Transverse colon (tissue), 4 donors: ENCODE measurements at places on chromosomes 4 and X.

DNA sequence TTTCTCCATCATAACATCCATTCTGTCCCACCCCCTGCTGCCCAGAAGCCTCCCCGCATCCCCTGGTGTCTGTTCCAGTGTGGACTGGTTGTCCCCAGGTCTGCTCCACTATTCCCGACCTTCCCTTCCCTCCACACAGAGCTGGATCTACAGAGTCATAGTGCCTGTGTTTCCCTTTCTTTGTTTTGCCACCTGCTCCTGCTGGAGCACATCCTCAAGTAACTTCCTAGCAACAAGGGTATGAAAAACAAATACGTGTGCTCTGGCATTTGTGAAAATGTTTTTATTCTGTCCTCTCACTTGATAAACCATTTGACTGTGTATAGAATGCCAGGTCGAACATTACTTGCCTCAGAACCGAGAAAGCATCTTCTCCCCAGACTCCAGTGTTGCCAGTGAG is 29.9 kb upstream of the ADRA2C start:
- no peak for DNase-seq

DNA sequence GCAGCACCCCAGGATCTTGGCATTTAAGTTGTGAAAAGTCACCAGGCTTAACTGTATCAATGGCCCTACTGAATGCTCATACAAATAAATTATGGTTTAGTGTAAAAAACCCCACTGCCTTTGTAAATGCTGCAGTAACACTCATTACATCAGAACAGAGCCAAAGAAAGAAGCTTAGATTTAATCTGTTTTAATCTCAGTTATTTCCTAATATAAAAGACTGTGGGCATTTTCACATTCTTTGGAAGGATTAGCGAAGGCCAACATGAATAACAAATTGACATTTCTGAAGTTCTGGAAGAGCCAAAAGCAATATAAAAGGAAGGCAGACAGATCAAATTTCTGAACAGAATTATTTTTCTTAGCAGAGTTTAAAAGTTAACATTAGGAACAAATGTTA is 140.0 kb upstream of the HCCS start:
- DNase-seq, result no peak

GRCh38 chr4:67787311-67787710 is 33.1 kb upstream of the GNRHR start:
- no peak for DNase-seq

GRCh38 chrX:42220083-42220482 is 296.7 kb upstream of the CASK start:
- DNase-seq, result no peak

GRCh38 chrX:107205770-107206696 is at the start of the genes DNAAF6 and NUP62CL:
Gene DNAAF6, plus strand, starts transcription at chrX:107206611. Its CDS starts 6,265 bp downstream, at chrX:107212876.
Gene NUP62CL, minus strand, starts transcription at chrX:107206433. Its CDS starts 31,287 bp downstream, at chrX:107175146.
- DNase-seq, result peak; percentile 72

DNA sequence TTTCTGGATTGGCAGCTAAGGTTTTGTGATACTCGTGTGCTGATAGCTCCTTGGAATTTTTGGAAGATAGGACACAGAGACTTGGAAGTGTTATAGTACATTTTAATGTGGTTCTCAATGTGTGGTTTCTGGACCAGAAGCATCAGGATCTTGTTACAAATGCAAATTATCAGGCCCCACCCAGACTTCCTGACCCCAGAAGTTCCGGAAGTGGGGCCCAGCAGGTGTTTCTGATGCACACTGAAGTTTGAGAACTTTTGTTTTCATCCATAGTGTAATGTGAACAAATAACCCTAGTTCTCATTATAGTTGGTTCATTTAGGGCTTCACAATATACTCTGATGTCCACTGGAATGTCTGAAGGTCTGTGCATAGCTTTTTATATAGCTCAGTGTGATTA is 49.6 kb downstream of the LAMP2 start:
- peak; percentile 10 for DNase-seq

GRCh38 chr4:73223258-73223650 is 35.3 kb downstream of the ANKRD17 start:
- no peak for DNase-seq

DNA sequence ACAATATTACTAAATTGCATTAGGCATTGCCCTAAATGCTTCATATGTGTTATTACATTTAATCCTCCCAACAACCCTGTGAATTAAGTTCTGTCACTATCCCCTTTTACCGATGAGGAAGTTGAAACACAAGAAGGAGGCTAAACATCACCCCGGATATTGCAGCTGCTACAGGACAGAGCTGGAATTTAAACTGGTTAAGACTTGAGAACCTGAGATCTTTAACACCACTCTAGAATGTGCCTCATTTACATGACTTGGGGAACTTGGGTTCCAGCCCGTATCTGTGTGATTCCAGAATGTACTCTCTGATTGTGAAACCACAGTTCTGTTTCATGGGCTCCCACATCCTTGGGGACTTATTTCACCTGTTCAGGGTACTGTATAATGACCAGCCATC is 165.1 kb upstream of the PPARGC1A start:
- DNase-seq, result no peak

GRCh38 chr4:177315767-177316464 is 6.2 kb downstream of the NEIL3 start:
- DNase-seq, result no peak

GRCh38 chr4:74631338-74631737 is 163.0 kb downstream of the BTC start:
- DNase-seq, result no peak

DNA sequence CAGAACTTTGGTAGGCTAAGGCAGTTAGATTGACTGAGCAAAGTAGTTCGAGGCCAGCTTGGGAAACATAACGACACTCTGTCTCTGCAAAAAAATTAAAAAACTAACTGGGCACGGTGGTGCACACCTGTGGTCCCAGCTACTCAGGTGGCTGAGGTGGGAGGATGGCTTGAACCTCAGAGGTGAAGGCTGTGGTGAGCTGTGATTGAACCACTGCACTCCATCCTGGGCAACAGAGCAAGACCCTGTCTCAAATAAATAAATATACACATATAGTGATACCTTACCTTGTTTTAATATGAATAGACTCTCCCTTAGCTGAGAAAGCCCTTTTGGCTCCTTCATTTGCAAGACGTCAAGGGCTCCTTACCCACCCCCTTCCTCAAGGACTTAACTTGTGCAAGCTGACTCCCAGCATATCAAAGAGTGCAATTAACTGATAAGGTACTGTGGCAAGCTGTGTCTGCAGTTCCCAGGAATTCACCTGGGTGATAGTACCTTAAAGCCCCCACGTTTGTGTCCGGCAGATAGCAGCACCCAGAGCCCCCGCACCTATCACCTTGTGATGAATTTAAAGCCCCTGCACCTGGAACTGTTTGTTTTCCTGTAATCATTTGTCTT is 655.6 kb upstream of the GALNTL6 start:
- no peak for DNase-seq

GRCh38 chr4:119040261-119040660 is 95.4 kb upstream of the MYOZ2 start:
- DNase-seq, result no peak

DNA sequence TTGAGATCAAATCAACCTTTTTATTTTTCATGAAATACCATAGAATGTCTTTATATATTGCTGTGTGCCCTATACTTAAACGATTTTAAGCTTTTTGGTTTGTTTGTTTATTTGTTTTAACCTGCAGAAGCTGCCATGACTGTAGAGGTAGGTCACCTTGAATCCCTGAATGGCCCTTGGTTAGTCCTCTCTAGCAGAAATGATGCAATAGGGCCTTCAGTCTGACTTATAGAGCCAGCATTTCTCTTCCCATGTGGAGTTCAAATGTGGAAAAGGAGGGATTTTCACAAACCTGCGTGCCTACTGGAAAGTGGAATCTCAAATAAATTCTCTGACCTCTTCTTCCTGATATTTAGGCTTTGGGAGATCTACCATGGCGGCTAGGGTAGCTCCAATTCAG is 327.9 kb downstream of the MAPK10 start:
- no peak for DNase-seq

DNA sequence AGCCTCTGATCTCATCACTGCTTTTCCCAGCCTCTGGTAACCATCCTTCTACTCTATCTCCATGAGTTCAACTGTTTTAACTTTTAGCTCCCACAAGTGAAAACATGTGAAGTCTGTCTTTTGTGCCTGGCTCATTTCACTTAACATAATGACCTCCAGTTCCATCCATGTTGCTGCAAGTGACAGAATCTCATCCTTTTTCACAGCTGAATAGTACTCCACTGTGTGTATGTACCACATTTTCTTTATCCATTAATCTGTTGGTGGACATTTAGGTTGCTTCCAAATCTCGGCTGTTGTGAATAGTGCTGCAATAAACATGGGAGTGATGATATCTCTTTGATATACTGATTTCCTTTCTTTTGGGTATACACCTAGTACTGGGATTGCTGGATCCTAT is 109.5 kb downstream of the FRYL start:
- DNase-seq, result no peak

DNA sequence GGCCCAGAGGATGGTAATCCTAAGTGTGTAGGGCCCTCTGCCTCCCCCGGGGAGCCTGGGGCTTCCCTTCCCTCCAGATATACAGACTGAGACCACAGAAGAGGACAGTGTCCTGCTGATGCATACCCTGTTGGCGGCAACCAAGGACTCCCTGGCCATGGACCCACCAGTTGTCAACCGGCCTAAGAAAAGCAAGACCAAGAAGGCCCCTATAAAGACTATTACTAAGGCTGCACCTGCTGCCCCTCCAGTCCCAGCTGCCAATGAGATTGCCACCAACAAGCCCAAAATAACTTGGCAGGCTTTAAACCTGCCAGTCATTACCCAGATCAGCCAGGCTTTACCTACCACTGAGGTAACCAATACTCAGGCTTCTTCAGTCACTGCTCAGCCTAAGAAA is 1.9 kb downstream of the TRO start:
- no peak for DNase-seq

- DNase-seq, result peak; percentile 60
Observed at GRCh38 chrX:103629318-103630170, 769 bp downstream of the TCEAL1 start.

GRCh38 chrX:107457289-107457688 is 7.8 kb downstream of the FRMPD3 start:
- no peak for DNase-seq

DNA sequence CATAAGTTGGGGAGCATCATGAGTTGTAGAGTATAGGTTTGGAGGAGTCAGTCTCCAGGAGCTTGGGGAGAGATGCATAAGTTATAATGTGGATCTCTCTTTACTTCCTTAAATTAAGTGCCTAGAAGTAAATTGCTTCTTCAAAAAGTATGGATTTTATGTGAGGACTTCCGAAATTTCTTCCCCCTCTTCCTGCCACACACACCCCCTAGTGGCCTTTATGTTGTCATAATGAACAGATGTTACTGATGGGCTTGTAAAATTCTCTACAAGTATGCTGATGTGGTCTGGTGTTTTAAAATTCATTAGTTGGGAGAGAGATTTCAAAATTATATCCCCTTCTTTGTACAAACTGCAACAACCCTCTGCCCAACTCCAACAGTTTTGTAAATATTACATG is 2.3 kb upstream of the METTL14 start:
- DNase-seq, result no peak

- DNase-seq, result no peak
Observed at GRCh38 chrX:150700107-150700506, 6.9 kb downstream of the MTMR1 start.

DNA sequence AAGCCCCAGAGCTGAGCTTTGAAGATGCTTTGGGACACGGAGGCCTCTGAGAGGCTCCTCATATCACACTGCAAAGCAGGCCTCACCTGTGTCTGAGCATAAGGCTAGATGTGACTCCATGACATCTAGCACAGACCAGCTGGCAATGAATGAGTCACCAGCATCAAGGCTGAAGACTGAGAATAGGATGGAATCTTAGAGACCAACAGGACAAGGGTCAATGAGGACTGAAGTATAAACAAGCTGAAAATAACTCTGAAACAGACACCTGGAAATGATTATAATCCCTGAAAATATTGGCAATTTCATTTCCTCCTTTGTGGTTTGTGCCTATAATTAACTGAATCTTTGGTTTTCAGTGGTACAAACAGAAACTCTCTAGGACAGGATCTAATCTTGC is 87.1 kb upstream of the PRPS1 start:
- DNase-seq, result no peak

GRCh38 chrX:67436867-67437266 is 107.0 kb upstream of the AR start:
- no peak for DNase-seq

GRCh38 chrX:14920196-14920595 is 47.0 kb downstream of the MOSPD2 start:
- DNase-seq, result no peak

DNA sequence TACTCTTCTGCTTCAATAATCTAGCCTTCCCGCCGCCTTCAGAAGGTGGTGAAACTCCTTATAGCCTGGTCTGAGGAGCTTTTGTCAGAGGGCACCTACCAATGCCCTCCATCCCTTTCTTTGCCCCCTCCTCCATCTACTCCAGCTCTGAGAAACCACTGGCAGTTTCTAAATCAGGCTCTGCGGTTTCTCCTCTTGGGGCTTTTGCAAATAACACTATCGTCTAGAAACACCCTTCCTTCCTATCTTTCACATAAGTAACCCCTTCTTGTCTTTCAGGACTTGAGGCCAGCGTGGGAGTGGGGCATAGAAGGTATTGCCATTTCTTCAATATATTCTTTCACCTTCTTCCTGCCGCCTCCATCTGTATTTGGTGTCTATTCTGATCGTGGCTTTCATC is 1.2 kb upstream of the EFHC2 start:
- no peak for DNase-seq

DNA sequence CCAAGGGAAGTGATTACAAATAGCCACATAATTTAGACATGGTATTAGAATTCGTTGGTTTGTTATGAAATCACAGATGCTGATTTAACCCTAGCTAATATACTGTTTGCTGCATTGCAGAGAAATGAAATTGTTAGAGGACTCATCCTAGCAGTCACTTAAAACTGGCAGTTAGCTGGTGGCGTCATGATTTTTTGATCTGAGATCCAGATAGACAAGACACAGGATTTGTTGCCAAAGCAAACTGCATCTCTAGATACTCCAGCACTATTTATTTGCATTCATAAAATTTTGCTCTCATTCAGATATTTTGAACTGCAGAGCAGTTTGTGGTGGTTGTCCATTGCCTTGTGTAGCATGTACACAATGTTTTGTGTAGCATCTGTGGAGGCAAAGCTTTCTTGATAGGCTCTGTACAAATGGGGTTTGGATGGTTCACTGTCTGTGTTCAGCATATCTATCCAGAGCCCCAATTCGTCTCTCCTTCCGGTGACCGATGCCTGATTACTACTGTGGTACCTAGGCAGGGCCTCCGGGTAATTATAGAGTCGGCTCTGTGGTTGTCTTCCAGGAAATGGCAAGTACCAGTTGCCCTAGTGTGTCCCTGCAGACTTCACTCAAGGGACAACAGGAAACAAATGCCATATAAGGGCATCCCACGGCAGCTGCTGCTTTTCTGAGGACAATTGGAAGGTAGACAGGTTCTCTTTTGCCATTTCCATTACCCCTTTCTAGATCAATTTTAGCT is 30.1 kb upstream of the SPARCL1 start:
- DNase-seq, result peak; percentile 17

GRCh38 chrX:133983974-133984845 is 1.2 kb downstream of the GPC3 start:
- no peak for DNase-seq

- DNase-seq, result no peak
Observed at GRCh38 chr4:184802697-184803015, 23.1 kb downstream of the ACSL1 start.

GRCh38 chr4:100986360-100986868 is 360.9 kb downstream of the PPP3CA start:
- DNase-seq, result no peak
